Large intestine (tissue), 12 donors: ENCODE measurements at places on chromosomes 12 and 14.

DNA sequence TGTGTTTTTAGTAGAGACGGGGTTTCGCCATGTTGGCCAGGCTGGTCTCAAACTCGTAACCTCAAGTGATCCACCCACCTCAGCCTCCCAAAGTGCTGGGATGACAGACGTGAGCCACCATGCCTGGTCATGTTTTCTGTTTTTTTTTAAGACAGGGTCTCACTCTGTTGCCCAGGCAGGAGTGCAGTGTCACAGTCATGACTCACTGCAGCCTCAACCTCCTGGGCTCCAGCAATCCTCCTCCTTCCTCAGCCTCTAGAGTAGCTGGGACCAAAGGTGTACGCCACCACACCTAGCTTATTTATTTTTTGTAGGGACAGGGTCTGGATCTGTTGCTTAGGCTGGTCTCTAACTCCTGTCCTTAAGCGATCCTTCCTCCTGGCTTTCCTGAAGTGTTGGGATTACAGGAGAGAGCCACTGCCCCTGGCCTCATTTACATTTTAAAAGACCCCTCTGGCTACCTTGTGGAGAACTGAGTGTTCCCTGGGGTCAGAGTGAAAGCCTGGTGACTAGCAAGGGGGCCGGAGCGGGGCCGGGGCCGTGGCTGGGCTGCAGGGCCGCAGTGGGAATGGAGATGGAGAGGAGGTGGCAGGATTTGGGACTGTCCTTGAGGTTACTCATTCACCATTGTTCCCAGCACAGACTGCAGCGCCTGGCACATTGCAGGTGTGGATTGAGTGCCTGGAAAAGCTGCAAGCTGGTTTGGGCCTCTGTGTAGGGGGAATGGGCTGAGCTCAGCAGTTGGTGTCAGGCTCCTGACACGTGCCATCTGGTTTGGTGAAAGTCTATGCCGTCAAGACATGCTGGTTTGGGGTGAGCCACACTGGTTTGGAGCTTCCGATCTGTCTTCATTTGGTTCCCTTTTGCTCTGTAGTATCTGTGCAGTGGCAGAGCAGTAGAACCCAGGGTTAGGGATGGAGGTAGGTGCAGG lies 18.1 kb downstream of the KMT5A start:
- DNase-seq = no peak

DNA sequence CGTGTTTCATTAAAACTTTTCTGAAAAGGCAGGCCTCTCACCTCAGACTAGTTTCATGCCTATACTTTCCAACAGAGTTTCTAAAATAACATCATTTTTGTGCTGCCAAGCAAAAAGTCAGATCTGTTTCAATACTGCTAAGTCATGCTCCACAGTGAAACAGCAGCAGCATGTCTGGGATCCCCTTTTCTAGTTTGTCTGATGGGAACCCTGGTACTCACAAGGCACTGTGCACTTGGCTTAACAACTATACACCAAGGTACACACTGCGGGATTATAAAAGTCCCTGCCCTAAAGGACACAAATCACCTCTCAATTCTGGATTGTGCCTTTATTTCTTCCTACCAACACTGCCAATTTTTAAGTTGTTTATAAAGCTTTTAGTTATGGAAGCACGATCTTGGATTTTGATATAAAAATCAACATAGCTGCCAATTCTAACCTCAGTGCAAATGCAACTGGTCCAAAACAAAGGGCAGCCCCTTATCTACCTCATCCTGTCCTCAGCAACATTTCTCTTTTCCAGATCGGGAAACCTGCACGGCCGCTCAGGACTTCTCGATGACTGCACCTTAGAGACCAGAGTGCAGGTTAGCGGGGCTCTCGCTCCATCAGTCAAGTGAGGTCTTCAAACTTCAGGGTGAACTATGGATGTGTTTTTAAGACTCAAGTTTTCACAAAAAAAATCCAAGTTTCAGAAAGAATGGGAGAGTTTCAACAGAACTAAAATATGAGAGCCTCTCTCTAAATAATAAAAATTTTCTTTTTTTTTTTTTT lies 1.7 kb upstream of the EIF5 start:
- DNase-seq = no peak

- no peak for DNase-seq
These were observed 227.2 kb upstream of the TBX3 start for GRCh38 chr12:114911196-114911595.

GRCh38 chr14:52233693-52234092 lies 33.8 kb upstream of the PTGDR start:
- DNase-seq = no peak

- DNase-seq = no peak
These were observed 26.1 kb downstream of the DDX24 start for GRCh38 chr14:94054936-94055335.

- peak; percentile 15 for DNase-seq
These were observed 42.7 kb upstream of the DCN start for GRCh38 chr12:91225316-91225715.

GRCh38 chr14:34324363-34324795 lies 137.7 kb downstream of the SPTSSA start:
- DNase-seq = no peak

DNA sequence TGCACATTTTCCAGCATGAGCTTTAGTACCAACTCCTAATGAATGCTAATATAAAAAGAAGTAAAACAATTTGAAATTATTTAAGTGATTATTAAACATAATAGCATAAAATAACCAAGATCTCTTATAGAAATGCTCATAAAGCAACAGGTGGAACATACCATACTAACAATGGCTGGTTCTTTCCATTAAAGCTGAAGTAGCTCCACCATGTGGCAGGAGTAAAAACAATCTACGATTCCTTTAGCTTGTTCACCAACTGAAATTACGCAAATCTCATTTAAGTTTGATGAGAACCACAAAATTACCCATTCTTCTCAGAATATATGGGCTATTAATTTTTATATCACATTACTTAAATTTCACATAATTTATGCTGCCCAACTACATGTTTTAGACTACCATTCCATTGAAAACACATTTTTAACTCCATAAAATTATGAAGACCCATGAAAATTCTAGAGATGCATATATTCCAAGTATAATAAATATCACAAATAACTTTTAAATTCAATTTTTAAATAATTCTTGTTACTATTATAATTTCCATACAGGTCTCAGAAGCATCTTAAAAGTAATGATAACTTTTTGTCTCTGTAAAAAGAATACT lies 213.6 kb downstream of the DAD1 start:
- peak; percentile 35 for DNase-seq

DNA sequence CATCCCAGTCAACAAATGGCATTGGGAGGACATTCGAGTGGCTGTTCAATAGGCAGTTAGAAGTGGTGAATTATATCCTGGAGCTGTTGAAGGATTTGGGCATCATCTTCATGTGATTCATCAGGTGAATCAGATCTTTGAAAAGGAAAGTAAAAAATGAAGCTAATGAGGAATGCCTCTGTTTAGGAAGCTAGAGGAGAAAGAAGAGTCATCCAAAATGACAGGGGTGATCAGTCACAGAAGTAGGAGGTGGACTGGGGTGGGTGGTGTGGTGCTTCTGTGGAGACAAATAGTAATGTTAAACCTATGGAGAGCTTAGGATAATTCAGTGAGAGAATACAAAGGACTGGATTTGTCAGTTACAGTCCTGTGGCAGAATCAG lies 32.7 kb downstream of the DIP2B start:
- DNase-seq = no peak

GRCh38 chr12:6199531-6200255 lies 507 bp upstream of the CD9 start:
- DNase-seq = peak; percentile 69

DNA sequence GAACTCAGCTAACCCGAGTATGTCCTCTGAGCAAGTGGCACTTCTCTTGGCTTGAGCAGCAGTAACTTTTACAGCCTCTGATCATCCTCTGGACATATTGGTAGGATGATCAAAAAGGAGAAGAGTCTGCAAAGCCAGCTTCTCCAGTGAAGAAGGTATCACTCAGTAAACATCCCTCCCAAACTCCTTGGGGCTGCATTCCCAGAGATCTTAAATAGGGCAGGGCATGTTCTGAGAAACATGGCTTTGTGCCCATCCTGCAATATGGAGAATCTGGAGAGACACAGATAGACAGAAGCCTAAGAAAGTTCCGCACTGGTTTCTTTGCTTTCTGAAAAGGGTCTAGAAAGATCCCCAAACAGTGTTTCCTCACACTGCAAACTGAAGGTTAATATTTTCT lies 65.4 kb downstream of the RBM19 start:
- no peak for DNase-seq

- no peak for DNase-seq
These were observed 101.2 kb downstream of the PEBP1 start for GRCh38 chr12:118237052-118237665.

- no peak for DNase-seq
These were observed 38.1 kb upstream of the SLC2A13 start for GRCh38 chr12:40144023-40144422.

GRCh38 chr14:91167380-91167770 lies 53.5 kb downstream of the DGLUCY start:
- no peak for DNase-seq
